PC-9 (cell line): ENCODE measurements at places on chromosomes 12 and 14. TPM values are rescaled to one million over a fixed set of nuclear protein-coding genes. Genes with fewer than 3 reads are reported as not detected.

DNA sequence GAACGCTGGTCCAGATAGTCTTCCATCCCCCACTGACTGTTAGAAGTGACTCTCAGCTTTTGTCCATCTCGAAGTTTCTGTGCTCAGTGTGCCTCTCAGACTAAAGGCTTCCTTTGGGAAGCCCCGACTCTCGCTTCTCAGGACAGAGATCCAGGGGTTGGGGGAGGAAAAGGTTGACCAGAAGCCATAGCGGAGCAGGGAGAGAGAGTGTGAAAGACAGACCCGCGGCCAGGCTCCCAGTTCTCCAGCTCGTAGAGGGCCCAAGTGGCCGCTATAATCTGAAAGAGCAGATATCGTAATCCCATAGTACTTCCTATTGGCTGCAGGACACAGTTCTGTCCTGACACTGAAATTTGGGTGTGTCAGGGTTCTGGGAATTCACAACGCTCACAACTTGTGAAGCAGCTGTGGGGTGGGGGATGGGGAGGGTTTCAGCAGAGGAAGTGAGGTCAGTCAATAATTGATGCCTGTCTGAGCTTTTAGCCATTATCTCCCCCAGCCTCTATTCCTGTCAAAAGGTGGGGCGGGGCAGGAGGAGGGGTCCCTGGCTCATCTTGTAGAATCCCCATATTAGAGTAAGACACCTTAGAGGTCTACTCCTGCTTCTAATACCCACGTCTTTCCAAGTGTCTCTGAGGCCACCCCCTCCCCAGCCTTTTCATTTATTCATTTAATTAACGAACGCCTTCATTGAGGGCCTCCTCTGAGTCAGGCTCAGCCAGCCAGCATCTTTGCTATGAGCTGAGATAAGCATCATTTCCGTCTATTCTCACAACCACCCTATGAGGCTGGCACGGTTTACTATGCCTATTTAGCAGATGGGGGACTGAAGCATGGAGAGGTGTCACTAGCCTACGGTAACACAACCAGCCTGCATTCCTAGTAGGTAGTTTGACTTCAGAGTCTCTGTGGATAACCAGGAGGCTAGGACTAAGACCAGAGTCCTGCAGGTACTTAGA lies 1.6 kb upstream of the ACVRL1 start:
- no peak for DNase-seq
- peaks cover 70% of the 10 kb centered on the region for H3K27me3 ChIP-seq
- no peak overlapping the region for H3K4me3 ChIP-seq
- no peaks in the 10 kb centered on the region for H3K36me3 ChIP-seq

DNA sequence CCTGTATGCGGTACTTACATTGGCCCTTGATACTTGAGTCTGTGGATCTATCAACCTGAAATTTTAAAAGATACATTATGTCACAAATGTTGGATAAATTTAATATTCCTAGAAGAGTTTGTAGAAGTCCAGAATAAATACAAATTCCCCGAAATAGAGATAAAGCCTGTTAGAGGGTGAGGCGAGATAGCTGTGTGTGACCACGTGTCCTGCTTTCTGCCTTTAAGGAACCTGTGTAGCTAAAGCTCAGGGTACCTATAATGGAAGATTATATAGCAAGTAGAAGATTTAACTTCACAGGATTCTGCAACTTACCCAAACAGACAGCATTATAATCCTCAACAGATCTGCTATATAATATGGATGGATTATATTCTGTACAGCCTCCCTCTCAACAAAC lies 58.8 kb downstream of the APPL2 start:
- H3K36me3 ChIP-seq = no peaks in the 10 kb centered on the region
- H3K4me1 ChIP-seq = no peaks in the 10 kb centered on the region
- no peak overlapping the region for H3K4me3 ChIP-seq
- no peak overlapping the region for H3K27ac ChIP-seq
- H3K27me3 ChIP-seq = no peaks in the 10 kb centered on the region

Gene CPNE6
- not detected in 2 replicates for total RNA-seq

DNA sequence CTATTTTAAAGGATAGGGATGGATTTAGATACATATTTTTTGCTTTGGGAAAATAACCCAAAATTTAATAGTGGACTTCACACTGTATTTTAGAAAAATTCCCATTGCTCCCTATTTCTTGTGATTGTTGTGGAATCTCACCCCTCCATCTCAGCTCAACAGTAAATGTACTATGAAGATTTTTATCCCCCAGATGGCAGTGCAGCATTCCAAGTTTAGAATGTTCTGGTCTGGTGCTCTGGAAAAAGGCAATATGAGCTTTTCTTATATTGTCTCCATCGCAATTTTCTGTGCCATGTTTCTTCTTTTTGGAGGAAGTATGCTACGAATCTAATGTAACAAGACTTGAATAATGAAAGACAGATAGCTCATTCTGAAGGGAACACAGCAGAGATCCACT lies 471.7 kb upstream of the SYT1 start:
- H3K4me3 ChIP-seq = no peak overlapping the region
- H3K4me1 ChIP-seq = no peaks in the 10 kb centered on the region
- DNase-seq = no peak
- H3K36me3 ChIP-seq = no peaks in the 10 kb centered on the region
- no peaks in the 10 kb centered on the region for H3K27me3 ChIP-seq
- H3K27ac ChIP-seq = no peak overlapping the region

- H3K27ac ChIP-seq = no peak overlapping the region
- no peaks in the 10 kb centered on the region for H3K4me1 ChIP-seq
- no peaks in the 10 kb centered on the region for H3K27me3 ChIP-seq
- H3K36me3 ChIP-seq = peaks cover 36% of the 10 kb centered on the region
- no peak for DNase-seq
- no peak overlapping the region for H3K4me3 ChIP-seq
These were observed 78.4 kb downstream of the FRMD6 start for GRCh38 chr14:51730098-51730497.

Gene EGLN3
- 22.6 and 23.6 TPM in 2 replicates for total RNA-seq

Gene SLC2A14
- total RNA-seq = 0.13 TPM in 1 of 2 replicates, not detected in the other

Gene SAMD15
- 4.8 and 7.8 TPM in 2 replicates for total RNA-seq

Gene CCDC175
- total RNA-seq = not detected in 2 replicates

Gene TGM1
- 7.2 and 7.5 TPM in 2 replicates for total RNA-seq

Gene MYBPC1
- total RNA-seq = not detected in 2 replicates

- H3K36me3 ChIP-seq = no peaks in the 10 kb centered on the region
- H3K27ac ChIP-seq = no peak overlapping the region
- H3K4me3 ChIP-seq = no peak overlapping the region
- no peaks in the 10 kb centered on the region for H3K4me1 ChIP-seq
- no peak for DNase-seq
These were observed 470.3 kb downstream of the VRK1 start for GRCh38 chr14:97267509-97267908.

DNA sequence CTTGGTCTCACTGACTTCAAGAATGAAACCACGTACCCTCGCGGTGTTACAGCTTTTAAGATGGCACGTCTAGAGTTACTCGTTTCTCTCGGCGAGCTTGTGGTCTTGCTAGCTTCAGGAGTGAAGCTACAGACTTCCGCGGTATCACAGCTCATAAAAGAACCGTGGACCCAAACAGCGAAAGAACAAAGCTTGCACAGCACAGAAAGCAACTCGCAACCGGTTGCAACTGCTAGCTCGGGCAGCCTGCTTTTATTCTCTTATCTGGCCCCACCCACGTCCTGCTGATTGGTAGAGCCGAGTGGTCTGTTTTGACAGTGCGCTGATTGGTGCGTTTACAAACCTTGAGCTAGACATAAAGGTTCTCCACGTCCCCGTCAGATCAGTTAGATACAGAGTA lies 4.2 kb upstream of the CLEC4C start:
- H3K27me3 ChIP-seq = no peaks in the 10 kb centered on the region
- H3K36me3 ChIP-seq = no peaks in the 10 kb centered on the region
- no peak for DNase-seq
- no peak overlapping the region for H3K27ac ChIP-seq

GRCh38 chr12:131050463-131051154 lies 96.9 kb downstream of the ADGRD1 start:
- no peaks in the 10 kb centered on the region for H3K4me1 ChIP-seq
- no peak for DNase-seq
- H3K36me3 ChIP-seq = no peaks in the 10 kb centered on the region
- H3K27ac ChIP-seq = no peak overlapping the region
- peaks cover 82% of the 10 kb centered on the region for H3K27me3 ChIP-seq

Gene AMHR2
- total RNA-seq = not detected in 2 replicates

Gene NOXRED1
- total RNA-seq = 2.0 and 2.1 TPM in 2 replicates

Gene SERPINA9
- not detected in 2 replicates for total RNA-seq

DNA sequence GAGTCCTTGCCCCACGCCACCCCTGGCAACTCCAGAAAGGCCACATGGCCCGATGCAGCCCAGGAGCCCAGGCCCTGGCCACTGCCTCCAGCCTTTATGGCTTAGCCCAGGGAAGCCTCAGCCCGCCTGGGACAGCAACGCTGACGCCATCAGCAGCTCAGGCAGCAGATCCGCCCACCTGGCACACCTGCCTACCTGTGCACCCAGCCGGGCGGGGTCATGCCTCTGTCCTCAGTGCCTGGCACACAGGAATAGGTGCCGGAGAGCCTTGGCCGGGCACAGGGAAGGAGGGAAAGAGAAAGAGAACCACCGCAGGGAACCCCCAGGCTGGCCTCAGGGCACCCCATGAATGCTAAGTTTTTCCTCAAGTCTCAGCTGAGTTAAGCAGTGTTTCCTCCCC lies 21.1 kb downstream of the BEGAIN start:
- no peaks in the 10 kb centered on the region for H3K4me1 ChIP-seq
- H3K27ac ChIP-seq = no peak overlapping the region
- H3K36me3 ChIP-seq = no peaks in the 10 kb centered on the region
- H3K4me3 ChIP-seq = no peak overlapping the region
- H3K27me3 ChIP-seq = peaks cover 25% of the 10 kb centered on the region; the same call in 1 of the 2 replicates
- no peak for DNase-seq

GRCh38 chr14:37985826-37986470 lies 221.8 kb upstream of the SSTR1 start:
- no peaks in the 10 kb centered on the region for H3K4me1 ChIP-seq
- H3K36me3 ChIP-seq = no peaks in the 10 kb centered on the region
- no peak overlapping the region for H3K27ac ChIP-seq
- H3K4me3 ChIP-seq = no peak overlapping the region
- H3K27me3 ChIP-seq = no peaks in the 10 kb centered on the region

Gene BRMS1L
- total RNA-seq = 5.7 and 8.0 TPM in 2 replicates

GRCh38 chr12:5260086-5260485 lies 171.8 kb upstream of the NTF3 start:
- no peak overlapping the region for H3K4me3 ChIP-seq
- no peaks in the 10 kb centered on the region for H3K36me3 ChIP-seq
- H3K27me3 ChIP-seq = peaks cover 16% of the 10 kb centered on the region; the same call in 1 of the 2 replicates

DNA sequence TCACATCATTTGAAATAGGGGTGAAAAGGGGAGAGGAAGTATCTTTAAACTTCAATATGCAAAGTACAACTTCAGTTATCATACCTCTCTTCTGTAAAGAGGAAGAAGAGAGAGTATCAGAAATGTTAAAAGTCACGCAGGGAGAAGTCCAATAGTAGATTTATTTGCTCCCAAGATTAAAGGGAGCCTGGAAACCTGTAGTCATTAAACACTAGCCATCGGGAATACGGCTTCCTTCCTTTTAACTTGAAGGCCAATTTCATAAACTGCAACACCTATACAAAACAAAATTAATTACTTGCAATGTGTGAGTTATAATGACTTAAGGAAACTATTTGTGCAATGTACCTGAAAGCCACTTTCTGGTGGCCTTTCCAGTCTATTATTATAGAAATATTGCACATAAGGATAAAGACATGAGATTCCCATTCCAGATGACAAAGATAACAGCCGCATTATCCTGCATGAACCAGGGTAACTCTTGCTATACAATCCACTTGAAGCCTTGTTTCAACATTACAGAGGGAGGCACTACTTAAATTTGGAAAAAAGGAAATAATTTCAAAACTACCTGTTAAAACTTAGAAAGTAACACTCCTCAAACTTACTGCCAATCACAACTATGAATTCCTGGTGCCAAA lies 4.6 kb downstream of the BTG1 start:
- peak overlapping the region; percentile 96 for H3K27ac ChIP-seq
- peaks cover 76% of the 10 kb centered on the region for H3K36me3 ChIP-seq
- H3K27me3 ChIP-seq = no peaks in the 10 kb centered on the region
- DNase-seq = no peak

GRCh38 chr12:111424793-111425251 lies 19.1 kb downstream of the SH2B3 start:
- no peak for DNase-seq
- H3K36me3 ChIP-seq = no peaks in the 10 kb centered on the region
- no peak overlapping the region for H3K4me3 ChIP-seq
- H3K27ac ChIP-seq = peak overlapping the region; percentile 80
- H3K4me1 ChIP-seq = peaks cover 29% of the 10 kb centered on the region

Gene KCNH5
- total RNA-seq = 1.4 TPM in 2 replicates

GRCh38 chr14:105865266-105865903 lies 339.0 kb downstream of the TMEM121 start:
- no peaks in the 10 kb centered on the region for H3K4me1 ChIP-seq
- no peak overlapping the region for H3K4me3 ChIP-seq
- peaks cover 80% of the 10 kb centered on the region for H3K27me3 ChIP-seq
- H3K27ac ChIP-seq = no peak overlapping the region
- no peaks in the 10 kb centered on the region for H3K36me3 ChIP-seq

Gene C14orf39
- total RNA-seq = not detected in 2 replicates

- H3K4me1 ChIP-seq = peaks cover 29% of the 10 kb centered on the region
- H3K4me3 ChIP-seq = no peak overlapping the region
- no peak for DNase-seq
- 0 out of 2 replicates have a peak, but pooled peaks cover 12% of the 10 kb centered on the region for H3K36me3 ChIP-seq
- no peak overlapping the region for H3K27ac ChIP-seq
These were observed 2.6 kb upstream of the TRMT61A start for GRCh38 chr14:103526247-103526913.

Gene LIN52
- 18.8 TPM in 2 replicates for total RNA-seq

- H3K4me3 ChIP-seq = no peak overlapping the region
- no peaks in the 10 kb centered on the region for H3K27me3 ChIP-seq
- H3K4me1 ChIP-seq = peaks cover 10% of the 10 kb centered on the region
- no peak overlapping the region for H3K27ac ChIP-seq
- no peaks in the 10 kb centered on the region for H3K36me3 ChIP-seq
These were observed 40.4 kb downstream of the EGLN3 start for GRCh38 chr14:33910435-33910834.

GRCh38 chr14:59463787-59464485 lies 1.2 kb downstream of the GPR135 start:
- no peak overlapping the region for H3K27ac ChIP-seq
- H3K4me3 ChIP-seq = no peak overlapping the region
- peaks cover 19% of the 10 kb centered on the region for H3K36me3 ChIP-seq
- H3K4me1 ChIP-seq = no peaks in the 10 kb centered on the region
- DNase-seq = no peak
- no peaks in the 10 kb centered on the region for H3K27me3 ChIP-seq

GRCh38 chr14:24325041-24325530 lies 9.8 kb downstream of the ADCY4 start:
- no peak overlapping the region for H3K27ac ChIP-seq
- no peaks in the 10 kb centered on the region for H3K36me3 ChIP-seq
- H3K4me1 ChIP-seq = no peaks in the 10 kb centered on the region
- no peak for DNase-seq
- H3K4me3 ChIP-seq = no peak overlapping the region
- H3K27me3 ChIP-seq = no peaks in the 10 kb centered on the region
